ENCODE measurements at places on chromosomes 1 and 21.
A peak's percentile ranks its signal among the peaks of the same experiment; 100 is the strongest.

GRCh38 chr1:39964552-39964951, 9.6 kb downstream of the MFSD2A start:
- peaks cover 12% of the 10 kb centered on the region for H3K4me1 ChIP-seq
- H3K4me3 ChIP-seq = no peak overlapping the region
- H3K27me3 ChIP-seq = peaks cover 1% of the 10 kb centered on the region
- DNase-seq = no peak
- no peaks in the 10 kb centered on the region for H3K36me3 ChIP-seq
- H3K27ac ChIP-seq = no peak overlapping the region

- H3K4me3 ChIP-seq = no peak overlapping the region
- no peaks in the 10 kb centered on the region for H3K4me1 ChIP-seq
- no peak for DNase-seq
- H3K27ac ChIP-seq = no peak overlapping the region
- H3K27me3 ChIP-seq = no peaks in the 10 kb centered on the region
Observed at GRCh38 chr1:61853583-61853982, 111.3 kb downstream of the PATJ start.

DNA sequence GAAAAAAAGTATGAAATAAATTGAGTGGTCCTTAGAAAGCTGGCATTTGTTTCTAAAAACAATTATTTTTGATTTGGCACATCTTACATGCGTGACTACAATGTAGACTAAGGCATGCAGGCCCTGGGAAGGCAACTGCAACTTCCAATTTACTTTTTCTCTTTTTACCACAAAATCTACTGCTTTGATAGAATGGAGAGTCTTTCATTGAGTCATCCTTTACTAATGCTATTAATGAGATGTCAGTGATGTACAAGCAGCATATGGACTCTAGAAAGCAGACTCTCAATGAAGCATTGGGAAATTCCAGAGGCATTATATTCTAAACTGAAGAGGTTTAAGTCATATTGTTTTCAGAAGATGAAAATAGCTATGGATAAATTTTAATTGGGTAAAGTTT, 29.6 kb upstream of the PRRX1 start:
- no peak overlapping the region for H3K4me3 ChIP-seq
- peaks cover 24% of the 10 kb centered on the region for H3K4me1 ChIP-seq
- DNase-seq = no peak
- H3K36me3 ChIP-seq = no peaks in the 10 kb centered on the region
- H3K27ac ChIP-seq = no peak overlapping the region
- H3K27me3 ChIP-seq = peaks cover 2% of the 10 kb centered on the region

- H3K4me1 ChIP-seq = no peaks in the 10 kb centered on the region
- DNase-seq = no peak
- no peak overlapping the region for H3K27ac ChIP-seq
- H3K4me3 ChIP-seq = no peak overlapping the region
- no peaks in the 10 kb centered on the region for H3K36me3 ChIP-seq
Observed at GRCh38 chr21:19029816-19030215, 626.2 kb upstream of the TMPRSS15 start.

DNA sequence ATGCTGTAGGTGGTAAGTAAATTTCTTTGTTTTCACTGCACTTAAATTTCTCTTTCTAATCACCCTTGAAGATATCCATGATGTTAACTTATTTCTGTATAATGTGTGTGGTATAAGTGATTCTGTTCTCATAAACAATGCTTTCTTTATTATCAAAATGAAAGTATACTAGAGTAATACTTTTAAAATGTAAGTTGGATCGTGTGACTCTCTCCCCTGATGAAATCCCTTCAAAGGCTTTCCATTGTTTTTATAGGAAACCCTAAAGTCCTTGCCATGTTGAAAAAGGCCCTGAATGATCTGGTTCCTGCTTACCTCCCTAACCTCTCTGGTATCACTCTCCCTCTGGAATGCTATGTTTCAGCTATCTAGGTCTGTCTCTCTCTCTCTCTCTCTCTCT, 191.1 kb upstream of the LHX8 start:
- no peak overlapping the region for H3K4me3 ChIP-seq
- H3K4me1 ChIP-seq = no peaks in the 10 kb centered on the region
- H3K36me3 ChIP-seq = no peaks in the 10 kb centered on the region
- H3K27ac ChIP-seq = no peak overlapping the region

DNA sequence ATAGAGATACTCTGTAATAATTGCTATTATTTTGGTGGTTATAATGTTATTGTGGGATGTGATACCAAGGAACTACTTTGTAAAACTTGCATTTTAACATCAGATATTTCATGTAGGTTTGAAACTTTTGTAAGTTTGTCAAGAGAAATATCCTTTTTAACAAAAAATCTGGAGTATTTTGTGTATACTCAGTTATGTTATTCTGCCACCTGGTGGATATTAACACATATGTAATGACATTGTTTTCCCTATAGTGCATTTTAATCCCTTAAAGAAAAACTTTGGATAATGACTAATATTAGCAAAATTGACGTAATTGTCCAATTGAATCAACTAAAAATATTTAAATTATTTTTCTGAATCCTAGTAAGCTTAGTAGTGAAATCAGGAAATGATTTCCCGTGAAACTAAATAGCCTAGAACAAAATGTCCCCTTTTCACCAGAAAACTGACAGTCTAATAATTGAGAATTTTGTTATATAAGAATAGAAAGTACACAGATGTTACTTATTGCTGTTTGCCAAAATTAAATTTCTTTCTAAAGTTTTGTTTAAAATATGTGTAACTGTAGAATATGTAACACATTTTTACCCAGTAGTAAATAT, 39.6 kb downstream of the KCTD3 start:
- no peaks in the 10 kb centered on the region for H3K4me1 ChIP-seq
- peaks cover 6% of the 10 kb centered on the region for H3K36me3 ChIP-seq
- H3K4me3 ChIP-seq = no peak overlapping the region

GRCh38 chr1:119038363-119038762, 50.2 kb upstream of the TBX15 start:
- no peaks in the 10 kb centered on the region for H3K4me1 ChIP-seq
- H3K27ac ChIP-seq = no peak overlapping the region
- H3K27me3 ChIP-seq = peaks cover 4% of the 10 kb centered on the region
- DNase-seq = no peak
- H3K36me3 ChIP-seq = no peaks in the 10 kb centered on the region

DNA sequence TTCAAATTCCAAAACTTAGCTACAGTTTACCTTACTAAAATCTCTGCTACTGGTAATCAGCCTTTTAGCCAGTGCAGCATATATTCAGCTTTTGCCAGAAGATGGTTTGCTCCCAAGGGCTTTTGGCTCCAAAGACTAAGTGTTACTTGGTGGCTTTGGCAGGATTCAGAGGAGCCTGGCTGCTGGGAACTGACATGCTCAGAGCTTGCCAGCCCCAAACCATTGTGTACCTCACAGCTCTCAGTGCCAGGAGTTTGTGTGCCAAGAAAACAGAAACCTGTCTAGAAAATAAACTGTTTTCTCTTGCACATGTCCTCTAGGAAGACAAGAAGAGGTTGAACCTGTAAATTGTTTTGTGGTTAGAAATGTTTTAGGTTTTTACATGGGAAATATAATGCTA, 315.9 kb downstream of the ST6GALNAC3 start:
- H3K4me3 ChIP-seq = no peak overlapping the region
- H3K27ac ChIP-seq = no peak overlapping the region
- H3K4me1 ChIP-seq = peaks cover 3% of the 10 kb centered on the region

GRCh38 chr1:183291802-183292514, 105.9 kb downstream of the LAMC2 start:
- no peaks in the 10 kb centered on the region for H3K36me3 ChIP-seq
- peaks cover 4% of the 10 kb centered on the region for H3K27me3 ChIP-seq
- no peak overlapping the region for H3K27ac ChIP-seq
- DNase-seq = no peak

- no peak for DNase-seq
- H3K27ac ChIP-seq = no peak overlapping the region
- peaks cover 9% of the 10 kb centered on the region for H3K4me1 ChIP-seq
Observed at GRCh38 chr21:45420061-45421041, 15.4 kb downstream of the COL18A1 start.

DNA sequence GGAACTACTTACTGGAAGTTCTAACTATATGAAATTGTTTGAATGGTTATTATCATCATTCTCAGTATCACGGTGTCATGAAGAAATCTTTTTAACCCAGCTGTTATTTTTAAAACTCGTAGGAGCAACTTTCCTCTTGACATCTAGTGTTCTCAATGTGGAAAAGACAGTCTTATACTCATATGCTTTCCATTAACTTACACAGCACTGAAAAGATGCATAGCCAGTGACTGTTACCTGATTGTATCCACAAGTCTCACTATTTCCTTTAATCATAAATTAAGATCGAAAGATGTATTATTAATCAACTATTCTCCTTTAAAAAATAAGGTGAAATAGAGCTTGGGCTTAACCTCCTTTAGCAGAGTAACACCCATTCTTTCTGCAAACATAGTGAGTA, 59.7 kb upstream of the TNFSF4 start:
- no peak overlapping the region for H3K27ac ChIP-seq
- H3K4me1 ChIP-seq = peaks cover 3% of the 10 kb centered on the region
- H3K27me3 ChIP-seq = no peaks in the 10 kb centered on the region

- peaks cover 16% of the 10 kb centered on the region for H3K4me1 ChIP-seq
- no peaks in the 10 kb centered on the region for H3K36me3 ChIP-seq
- H3K27me3 ChIP-seq = peaks cover 7% of the 10 kb centered on the region
- no peak for DNase-seq
- H3K27ac ChIP-seq = peak overlapping the region; percentile 4
Observed at GRCh38 chr1:22450351-22451021, 1.2 kb upstream of the ZBTB40 start.

DNA sequence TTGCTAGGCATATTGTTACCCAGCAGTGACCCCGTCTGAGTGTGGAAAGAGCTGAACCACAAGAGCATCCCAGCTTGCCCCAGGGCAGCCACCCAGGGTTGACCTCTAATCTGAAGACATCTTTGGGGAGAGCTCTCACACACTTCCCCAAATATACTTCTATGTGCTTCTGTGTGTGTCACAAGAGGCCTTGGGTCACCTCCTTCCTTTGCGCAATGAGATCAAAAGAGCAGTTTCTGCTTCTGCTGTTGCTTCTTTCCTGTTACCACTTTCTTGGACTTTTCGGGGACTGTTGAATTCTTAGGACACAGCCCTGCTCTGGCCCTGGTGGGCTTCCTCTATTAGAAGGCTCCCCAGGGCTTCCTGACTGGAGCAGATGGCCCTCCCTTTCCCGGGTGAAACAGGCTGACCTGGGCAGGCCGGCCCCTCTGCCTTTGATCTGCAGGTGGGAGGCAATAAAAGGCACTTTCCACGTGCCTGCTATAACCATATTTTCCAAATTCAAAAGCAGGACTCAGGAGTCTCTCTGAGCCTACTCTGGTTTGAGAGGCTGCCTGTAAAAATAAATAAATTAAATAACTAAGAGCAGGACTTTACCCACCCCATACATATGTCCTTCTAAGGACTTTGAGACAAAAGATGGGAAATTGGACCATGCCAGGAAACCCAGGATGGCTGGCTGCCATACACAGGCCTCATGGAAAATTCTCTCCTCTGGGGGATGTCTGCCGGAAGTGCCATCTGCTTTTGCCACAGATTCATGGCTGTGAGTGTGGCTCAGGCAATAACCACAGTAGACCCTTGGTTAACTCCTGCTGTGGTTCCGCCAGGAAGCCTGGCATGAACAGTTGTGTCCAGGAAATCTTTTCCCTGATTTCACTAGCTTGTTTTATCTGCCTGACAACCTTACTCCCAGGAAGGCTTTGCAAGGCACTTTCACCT, 28.3 kb upstream of the RCSD1 start:
- DNase-seq = no peak
- H3K27ac ChIP-seq = no peak overlapping the region
- peaks cover 4% of the 10 kb centered on the region for H3K27me3 ChIP-seq
- H3K4me3 ChIP-seq = no peak overlapping the region

GRCh38 chr1:5725406-5725805, 266.8 kb downstream of the NPHP4 start:
- no peak overlapping the region for H3K4me3 ChIP-seq
- peaks cover 4% of the 10 kb centered on the region for H3K27me3 ChIP-seq
- H3K4me1 ChIP-seq = peaks cover 8% of the 10 kb centered on the region
- DNase-seq = no peak
- H3K36me3 ChIP-seq = no peaks in the 10 kb centered on the region

GRCh38 chr1:154987326-154987725, 4.2 kb downstream of the FLAD1 start:
- H3K27ac ChIP-seq = no peak overlapping the region
- H3K4me1 ChIP-seq = peaks cover 4% of the 10 kb centered on the region
- no peaks in the 10 kb centered on the region for H3K27me3 ChIP-seq
- peaks cover 12% of the 10 kb centered on the region for H3K36me3 ChIP-seq

GRCh38 chr1:15696956-15697521, 12.9 kb downstream of the PLEKHM2 start:
- H3K27me3 ChIP-seq = peaks cover 1% of the 10 kb centered on the region
- H3K36me3 ChIP-seq = peaks cover 6% of the 10 kb centered on the region
- no peak for DNase-seq
- H3K4me1 ChIP-seq = peaks cover 20% of the 10 kb centered on the region
- peak overlapping the region; percentile 59 for H3K4me3 ChIP-seq

GRCh38 chr1:229887043-229887822, 179.8 kb upstream of the GALNT2 start:
- peaks cover 4% of the 10 kb centered on the region for H3K4me1 ChIP-seq
- no peaks in the 10 kb centered on the region for H3K36me3 ChIP-seq
- H3K27ac ChIP-seq = no peak overlapping the region
- H3K4me3 ChIP-seq = no peak overlapping the region

DNA sequence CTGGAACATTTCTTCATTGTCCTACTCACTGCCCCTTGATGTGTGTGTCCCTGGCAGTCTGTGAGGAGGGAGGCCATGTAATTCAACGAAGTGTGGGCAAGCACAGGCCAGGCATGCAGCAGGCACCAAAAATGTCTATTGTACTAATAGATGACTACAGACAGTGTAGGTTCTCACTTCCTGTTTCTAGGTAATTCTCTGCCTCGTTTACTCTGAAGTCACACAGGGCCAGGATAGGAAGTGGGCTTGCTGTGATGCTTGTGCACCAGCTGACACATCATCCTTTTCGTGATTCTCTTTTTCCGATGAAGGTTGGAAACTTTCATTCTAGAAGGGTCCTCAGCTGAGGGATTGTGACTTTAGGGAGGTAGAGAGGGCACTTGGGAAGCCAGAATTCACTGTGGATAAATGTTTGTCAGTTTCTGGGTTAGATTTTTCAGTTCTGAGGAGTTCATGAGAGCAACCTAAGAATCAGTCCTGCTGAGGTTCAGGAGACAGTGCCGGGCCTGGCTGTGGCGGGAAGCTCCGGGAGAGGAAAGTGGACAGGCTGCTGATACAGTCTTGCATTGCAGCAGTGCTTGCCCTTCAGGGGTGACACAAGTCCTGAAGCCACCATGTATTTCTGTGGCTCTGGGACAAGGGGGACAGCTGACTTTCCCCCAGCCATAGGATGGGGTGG, 4.3 kb upstream of the CSF1 start:
- peak overlapping the region; percentile 22 for H3K27ac ChIP-seq
- H3K36me3 ChIP-seq = no peaks in the 10 kb centered on the region
- DNase-seq = no peak
- peak overlapping the region; percentile 1 for H3K4me3 ChIP-seq

DNA sequence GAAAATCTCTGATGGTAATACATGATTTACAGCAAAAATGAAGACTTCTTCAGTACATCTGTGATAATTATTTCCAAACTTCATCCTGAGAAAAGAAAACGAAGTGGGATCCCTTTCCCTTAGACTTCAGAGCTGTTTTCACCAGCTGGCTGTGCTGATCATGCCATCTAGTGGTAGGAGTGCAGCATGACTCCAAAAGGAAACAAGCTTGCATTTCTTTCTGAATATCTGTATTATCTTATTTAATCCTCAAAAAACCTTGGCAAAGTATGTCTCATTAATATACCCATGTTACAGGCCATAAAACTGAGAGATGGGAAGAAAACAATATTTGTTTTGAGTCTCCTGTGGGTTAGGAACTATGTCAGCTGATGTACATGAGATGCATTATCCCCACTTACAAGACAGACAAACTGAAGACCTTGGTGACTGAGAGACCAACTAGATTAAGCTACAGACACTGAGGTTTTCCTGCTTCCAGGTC, 9.8 kb upstream of the GJA8 start:
- peak; percentile 26 for DNase-seq
- peaks cover 15% of the 10 kb centered on the region for H3K4me1 ChIP-seq
- no peak overlapping the region for H3K27ac ChIP-seq
- no peak overlapping the region for H3K4me3 ChIP-seq
